ENCODE measurements at places on chromosomes 13 and 19.
A peak's percentile ranks its signal among the peaks of the same experiment; 100 is the strongest.

DNA sequence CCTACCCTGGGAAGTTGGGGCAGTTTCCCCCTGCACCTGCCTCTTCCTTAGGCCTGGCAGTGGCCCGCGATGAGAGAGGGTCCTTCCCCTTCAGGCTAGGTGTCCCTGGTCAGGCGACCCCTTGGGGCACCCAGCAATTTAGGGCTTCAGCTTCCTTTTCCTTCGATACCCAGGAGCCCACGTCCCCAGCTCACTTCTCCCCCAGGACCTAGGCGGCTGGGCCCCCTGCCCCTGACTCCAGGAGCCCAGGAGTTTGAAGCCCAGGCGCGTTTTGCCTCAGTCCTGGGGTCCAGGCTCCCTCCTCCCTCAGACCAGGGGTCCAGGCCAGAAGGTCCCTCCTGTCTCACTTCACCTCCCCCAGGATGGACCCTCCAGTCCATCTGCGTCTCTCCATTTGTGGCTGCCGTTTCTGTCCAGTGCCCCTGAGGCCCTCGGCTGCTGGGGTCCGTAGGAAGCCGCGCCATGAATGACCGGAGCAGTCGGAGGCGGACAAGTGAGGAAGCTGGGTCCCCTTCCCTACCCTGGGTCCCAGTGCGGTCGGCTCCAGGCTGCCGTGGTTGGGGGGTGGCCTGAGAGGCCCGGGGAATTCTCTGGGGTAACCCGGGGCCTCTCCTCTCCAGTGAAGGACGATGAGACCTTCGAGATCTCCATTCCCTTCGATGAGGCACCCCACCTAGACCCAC is 714 bp downstream of the CCDC106 start:
- no peak for DNase-seq

DNA sequence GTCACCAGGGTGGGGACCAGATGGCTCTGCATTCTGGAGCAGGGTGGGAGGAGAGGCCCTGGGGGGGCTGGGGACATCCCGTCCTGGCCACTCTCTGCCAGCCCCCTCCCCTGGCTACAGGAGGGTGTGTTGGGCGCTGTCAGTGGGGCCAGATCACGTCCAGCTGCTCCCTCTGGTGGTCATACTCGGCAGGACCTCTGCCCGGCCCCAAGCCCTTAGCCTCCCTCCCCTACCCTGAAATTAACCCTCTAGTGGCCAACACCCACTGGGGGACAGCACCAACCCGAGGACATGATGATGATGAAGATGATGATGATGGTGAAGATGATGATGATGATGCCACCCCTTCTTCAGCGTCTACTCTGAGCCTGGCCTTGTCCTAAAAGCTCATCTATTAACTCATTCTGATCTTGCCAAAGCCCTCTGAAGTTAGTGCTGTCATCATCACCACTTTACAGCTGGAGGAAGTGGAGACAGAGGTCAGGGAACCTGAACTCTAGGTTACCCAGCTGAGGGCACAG is 590 bp upstream of the LGI4 start:
- peak; percentile 29 for DNase-seq

GRCh38 chr19:57438925-57439324 is 3.8 kb downstream of the ZNF749 start:
- no peak for DNase-seq

GRCh38 chr13:73059460-73060250 is 850 bp downstream of the KLF5 start:
- DNase-seq: no peak

GRCh38 chr19:8601796-8602195 is 8.7 kb downstream of the ADAMTS10 start:
- DNase-seq: no peak

DNA sequence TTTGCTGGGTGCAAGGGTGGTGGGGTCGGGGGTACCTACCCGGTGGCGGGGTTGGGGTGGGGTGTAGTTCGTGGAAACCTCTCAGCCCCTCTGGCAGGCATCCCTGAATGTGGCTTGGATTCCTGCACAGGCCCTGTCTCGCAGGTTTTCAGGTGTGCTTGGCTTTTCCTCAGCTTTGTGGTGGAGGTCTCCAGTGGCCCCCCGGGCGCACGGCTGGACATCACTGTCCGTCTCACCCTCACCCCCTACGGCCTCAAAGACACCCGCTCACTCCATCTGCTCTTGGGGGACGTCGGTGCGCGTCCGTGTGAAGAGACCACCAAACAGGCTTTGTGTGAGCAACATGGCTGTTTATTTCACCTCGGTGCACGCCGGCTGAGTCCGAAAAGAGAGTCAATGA is 44.3 kb downstream of the ZNF146 start:
- DNase-seq: no peak

- no peak for DNase-seq
Measured at GRCh38 chr13:80149736-80150135, 191.2 kb downstream of the SPRY2 start.

DNA sequence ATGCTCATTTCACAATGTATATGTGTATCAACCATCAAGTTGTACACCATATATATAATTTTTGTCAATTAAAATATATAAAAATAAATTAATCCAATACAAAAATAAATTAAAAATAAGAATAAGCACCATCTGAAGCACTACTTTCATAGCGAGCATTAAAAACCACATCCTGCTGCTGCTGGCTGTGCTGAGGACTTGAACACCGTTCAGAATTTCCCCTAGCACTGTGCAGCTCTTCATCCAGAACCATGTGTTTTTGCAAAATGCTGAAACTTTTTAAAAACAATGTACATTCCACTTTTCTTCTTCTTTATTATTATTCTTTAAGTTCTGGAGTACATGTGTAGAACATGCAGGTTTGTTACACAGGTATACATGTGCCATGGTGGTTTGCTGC is 40.0 kb upstream of the FOXO1 start:
- DNase-seq: no peak

- DNase-seq: peak; percentile 35
Measured at GRCh38 chr19:38224014-38224862, at the start of gene DPF1. Gene DPF1, minus strand, starts transcription at chr19:38224222. Its CDS starts 80 bp downstream, at chr19:38224142.

GRCh38 chr19:6038634-6039405 is 60.9 kb upstream of the RANBP3 start:
- no peak for DNase-seq

DNA sequence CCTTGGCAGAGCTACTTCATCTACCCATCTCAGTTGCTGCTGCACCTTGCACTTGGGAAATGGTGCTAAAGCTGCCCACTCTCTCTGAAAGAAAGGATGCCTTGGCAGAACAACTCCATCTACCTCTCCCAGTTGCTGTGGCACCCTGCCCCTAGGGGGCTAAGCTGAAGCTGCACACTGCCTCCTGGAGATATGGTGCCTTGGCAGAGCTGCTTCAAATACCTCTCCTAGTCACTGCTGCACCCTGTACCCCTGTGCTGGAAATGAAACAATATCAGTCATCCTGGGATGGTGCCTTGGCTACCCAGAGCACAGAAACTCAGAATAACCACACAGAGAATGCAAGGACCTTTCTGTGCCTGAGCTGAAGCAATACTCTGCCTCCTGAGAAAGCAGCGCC is 615.8 kb downstream of the DIAPH3 start:
- no peak for DNase-seq

DNA sequence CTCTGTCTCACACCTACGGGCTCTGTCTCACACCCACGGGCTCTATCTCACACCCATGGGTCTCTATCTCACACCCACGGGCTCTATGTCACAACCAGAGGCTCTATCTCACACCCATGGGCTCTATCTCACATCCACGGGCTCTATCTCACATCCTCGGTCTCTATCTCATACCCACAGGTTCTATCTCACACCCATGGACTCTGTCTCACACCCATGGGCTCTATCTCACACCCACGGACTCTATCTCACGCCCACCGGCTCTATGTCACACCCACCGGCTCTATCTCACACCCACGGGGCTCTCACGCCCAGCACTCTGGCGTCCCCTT is 73.9 kb downstream of the COL4A2 start:
- no peak for DNase-seq

- DNase-seq: no peak
Measured at GRCh38 chr19:41564515-41565378, 11.2 kb upstream of the CEACAM21 start.

- peak; percentile 65 for DNase-seq
Measured at GRCh38 chr19:43594710-43595604, 977 bp downstream of the IRGQ start.

GRCh38 chr19:55820037-55820436 is 11.8 kb downstream of the NLRP11 start:
- no peak for DNase-seq

- no peak for DNase-seq
Measured at GRCh38 chr13:25827831-25828465, 223.9 kb downstream of the SHISA2 start.

DNA sequence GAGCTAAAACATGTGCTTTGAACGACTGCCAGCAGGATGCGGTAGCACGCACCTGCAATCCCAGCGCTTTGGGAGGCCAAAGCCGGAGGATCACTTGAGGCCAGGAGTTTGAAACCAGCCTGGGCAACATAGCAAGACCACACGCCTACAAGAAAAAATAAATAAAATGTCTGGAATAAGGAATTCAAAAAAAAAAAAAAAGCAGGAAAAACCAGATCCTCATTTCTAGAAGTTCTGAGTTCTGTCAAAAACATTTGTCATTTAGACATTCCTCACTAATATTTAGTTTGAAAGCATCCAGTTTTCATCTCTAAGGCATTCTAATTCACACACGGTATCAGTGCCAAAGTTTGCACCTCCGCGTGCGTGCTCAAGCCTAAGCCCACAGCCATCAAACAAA is 36.9 kb upstream of the USE1 start:
- no peak for DNase-seq

GRCh38 chr13:76741046-76741445 is 145.2 kb downstream of the KCTD12 start:
- no peak for DNase-seq

DNA sequence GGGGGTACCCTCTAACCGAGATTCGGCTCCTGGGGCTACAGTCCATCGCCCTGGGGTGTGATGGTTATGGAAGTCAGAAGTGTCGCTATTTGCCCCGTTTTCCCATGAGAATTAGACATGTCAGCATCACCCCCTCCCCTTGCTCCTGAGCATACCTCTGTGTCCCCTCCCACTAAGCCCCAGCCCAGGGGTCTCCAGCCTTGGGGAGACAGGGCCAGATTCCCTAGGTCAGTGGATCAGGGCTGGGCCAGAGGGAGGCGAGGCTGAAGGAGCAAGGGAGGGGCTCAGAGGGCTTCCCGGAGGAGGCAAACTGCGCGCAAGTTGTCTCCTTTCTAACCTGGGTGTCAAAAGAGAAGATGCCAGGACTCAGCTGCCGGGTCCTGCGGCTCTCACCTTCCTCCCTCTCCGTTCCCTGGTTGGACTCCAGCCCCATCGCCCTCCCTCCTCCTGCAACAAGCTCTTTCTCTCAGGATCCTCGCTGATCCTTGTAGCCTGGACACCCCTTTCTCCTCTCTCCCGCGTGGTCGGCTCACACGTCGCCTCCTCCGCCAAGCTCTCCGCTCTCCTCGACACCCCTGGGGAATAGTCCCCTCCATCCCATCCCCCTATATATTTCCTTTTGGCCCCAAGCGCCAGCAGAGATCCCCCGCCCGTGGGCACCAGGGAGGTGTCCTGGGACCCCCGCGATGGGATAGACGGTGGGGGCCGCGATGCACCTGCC is 459 bp upstream of the TMEM59L start:
- DNase-seq: no peak

GRCh38 chr13:109880371-109881346 is 94.3 kb upstream of the IRS2 start:
- DNase-seq: no peak

GRCh38 chr13:20125129-20125782 is 35.6 kb downstream of the GJA3 start:
- DNase-seq: no peak

DNA sequence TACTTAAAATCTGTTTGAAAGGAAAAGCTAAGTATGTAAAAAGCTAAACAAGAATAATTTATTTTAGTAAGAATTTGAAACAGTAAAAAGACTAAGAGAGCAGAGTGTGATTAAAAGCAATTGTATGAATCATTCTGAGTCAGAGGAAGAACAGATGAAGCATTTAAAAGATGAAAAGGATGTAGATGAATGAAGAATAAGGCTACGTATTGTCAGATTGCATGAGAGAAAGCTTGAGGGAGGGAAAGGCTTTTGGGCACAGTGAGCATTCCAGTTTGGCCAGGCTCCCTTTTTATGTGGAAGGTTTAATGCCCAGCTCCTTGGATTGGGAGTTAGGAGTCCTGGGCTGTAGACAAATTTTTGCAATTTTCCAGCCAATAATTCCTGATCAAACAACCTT is 117.7 kb downstream of the FREM2 start:
- DNase-seq: no peak
